ENCODE measurements at places on chromosomes 1 and 21.

DNA sequence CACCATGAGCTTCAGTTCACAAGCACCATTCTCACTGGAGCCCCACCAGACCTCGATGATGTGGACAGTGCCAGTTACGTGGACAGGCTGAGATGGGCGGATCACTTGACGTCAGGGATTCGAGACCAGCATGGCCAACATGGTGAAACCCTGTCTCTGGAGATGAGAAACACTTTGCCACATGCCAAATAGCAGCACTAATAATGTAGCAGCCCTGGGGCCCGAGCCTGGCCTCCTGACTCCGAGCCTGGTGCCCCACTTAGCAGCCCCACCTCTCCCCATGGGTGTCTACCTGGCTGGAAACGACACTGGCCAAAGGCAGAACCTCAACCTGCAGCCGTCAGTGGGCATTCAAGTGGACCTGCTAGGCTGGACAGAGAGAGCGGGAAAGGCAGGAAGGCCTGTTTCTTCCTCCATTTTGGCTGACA, 129.1 kb downstream of the TOMM20 start:
- no peak for DNase-seq

DNA sequence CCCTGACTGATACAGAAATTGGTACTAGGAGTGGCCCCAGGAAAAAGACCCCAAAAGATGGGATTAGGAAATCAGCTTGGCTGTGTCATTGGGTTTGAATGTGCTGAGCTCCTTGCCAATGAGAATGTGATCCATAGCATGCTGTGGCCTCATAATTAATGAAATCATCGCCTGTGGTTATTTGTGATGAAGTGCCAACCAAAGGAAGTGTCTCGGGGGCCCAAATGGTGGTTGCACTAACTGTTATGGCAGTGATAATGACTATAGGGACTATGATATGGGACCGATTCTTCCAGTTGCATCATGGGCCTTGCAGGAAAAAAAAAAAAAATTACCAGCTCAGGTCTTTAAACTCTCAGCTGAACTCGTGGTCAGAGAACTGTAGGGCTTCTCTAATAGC, 15.4 kb upstream of the ZDHHC18 start:
- no peak for DNase-seq

- peak; percentile 96 for DNase-seq
These were observed 39.8 kb downstream of the TGFBR3 start for GRCh38 chr1:91846007-91846638.

- DNase-seq, result no peak
These were observed 27.1 kb downstream of the KAZN start for GRCh38 chr1:14625572-14625971.

GRCh38 chr1:1763657-1764621, 14.3 kb downstream of the NADK start:
- peak; percentile 86 for DNase-seq

- DNase-seq, result no peak
These were observed 21.7 kb downstream of the ITPKB start for GRCh38 chr1:226717256-226717909.

- no peak for DNase-seq
These were observed 58.5 kb upstream of the LRRC8D start for GRCh38 chr1:89762386-89762778.

DNA sequence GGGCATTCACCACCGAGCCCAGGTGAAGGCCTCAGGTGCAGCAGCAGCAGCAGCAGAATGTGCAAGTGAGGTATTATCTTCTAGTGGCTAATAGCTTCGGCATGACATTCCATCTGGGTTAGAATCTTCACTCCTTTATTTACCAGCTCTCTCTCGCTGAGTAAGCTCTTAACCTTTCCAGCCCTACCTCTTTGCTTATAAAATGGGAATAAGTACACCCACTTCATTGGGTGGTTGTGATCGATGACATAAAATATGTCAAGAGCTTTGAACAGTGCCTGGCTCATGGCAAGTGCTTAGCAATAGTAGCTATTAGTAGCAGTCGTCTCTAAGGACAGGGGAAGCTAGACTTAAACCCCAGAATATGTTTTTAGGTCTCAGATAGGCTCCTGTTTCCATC, 149.5 kb downstream of the NOS1AP start:
- peak; percentile 51 for DNase-seq

DNA sequence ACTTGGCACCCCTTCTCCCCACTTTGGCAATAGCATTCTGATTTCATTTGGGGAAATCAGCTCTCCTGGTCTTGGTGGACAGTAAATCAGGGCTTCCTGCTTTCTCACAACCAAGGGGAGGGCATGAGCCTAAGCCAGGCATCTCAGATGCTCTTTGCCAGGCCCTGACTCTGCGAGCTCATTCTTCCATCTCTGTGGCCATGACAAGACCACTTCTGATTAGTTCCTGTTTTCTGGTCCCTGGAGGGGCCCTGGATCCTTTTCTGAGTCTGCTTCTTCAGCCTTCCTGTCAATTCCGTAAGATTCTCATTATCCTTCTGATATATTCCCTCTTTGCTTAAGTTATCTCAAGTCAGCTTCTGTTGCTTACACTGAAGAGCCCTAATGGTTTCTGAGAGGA, 210.4 kb downstream of the HIVEP3 start:
- DNase-seq, result no peak

- no peak for DNase-seq
These were observed 15.4 kb upstream of the LCE5A start for GRCh38 chr1:152495066-152495675.

GRCh38 chr1:161166669-161167548, 683 bp downstream of the PPOX start:
- peak; percentile 36 for DNase-seq

DNA sequence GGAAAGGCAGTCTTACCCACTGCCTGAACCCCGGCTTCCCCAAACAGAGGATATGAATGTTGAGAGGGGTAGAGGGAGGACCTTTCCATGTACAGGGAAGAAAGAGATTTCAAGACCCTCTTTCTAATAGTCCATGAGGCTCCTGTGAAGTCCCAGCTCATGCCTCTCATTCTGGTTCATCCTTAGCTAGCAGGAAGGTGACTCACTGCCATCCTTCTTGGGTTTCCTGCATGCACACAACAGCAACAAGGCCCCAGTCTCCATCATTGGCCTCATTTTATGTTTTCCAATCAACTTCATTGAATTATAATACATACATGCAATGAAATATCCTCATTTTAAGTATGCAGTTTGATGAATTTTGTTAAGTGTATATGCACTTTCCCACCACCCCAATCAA, 46.2 kb downstream of the SYT2 start:
- no peak for DNase-seq

GRCh38 chr1:83781667-83782066, 217.3 kb downstream of the TTLL7 start:
- DNase-seq, result no peak

DNA sequence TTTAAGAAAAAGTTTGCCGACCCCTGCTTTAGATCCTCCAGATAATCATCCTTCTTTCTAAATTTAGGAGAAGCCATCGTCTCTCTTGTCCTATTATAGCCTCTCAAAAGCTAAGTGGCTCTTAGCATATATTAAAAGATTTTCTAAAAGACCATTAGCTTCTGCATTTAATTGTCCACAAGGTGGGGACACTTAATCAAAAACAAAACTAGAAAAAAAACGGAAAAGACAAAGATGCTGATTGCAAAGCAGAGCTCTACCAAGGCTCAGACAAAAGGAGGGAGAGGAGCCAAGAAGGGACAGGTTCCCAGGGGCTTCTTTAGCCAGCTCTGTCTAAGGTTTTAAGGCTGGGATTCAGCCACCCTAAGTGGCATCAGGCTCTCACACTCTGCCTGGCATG, 128.3 kb upstream of the HMGB4 start:
- peak; percentile 10 for DNase-seq

- DNase-seq, result no peak
These were observed 158.1 kb upstream of the IGSF21 start for GRCh38 chr1:17949511-17949910.

DNA sequence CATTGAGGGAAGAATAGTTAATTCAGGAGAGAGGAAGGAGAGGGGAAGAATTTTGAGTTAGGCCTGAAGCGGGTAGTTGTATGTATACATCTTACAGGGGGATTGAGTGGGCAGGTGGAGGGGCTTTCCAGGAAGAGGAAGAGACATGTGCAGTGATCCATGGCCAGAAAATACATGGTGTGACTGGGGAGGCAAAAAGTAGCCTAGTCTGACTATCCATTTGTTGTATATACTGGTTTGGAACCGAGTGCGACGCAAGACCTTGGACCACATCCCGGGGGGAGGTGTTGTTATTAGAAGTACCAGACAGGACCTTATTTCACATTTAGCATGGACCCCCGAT, 158.3 kb downstream of the SDCCAG8 start:
- no peak for DNase-seq

DNA sequence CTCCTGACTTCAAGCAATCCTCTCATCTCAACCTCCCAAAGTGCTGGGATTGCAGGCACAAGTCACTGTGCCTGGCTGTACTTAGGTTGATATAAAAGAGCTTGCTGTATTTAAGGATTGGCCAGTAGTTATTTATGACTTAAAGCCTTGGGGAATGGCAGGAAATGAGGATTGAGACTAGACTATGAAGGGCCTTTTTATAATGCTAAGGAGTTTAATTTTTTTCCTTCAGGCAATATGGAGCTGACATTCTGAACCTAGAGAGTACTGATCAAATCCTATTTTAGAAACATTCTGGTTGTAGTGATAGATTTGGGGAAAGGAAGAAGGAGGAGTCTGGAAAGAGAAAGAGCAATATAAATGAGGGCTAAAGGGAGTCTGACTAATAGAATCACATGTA, 44.7 kb downstream of the MSH4 start:
- DNase-seq, result no peak

DNA sequence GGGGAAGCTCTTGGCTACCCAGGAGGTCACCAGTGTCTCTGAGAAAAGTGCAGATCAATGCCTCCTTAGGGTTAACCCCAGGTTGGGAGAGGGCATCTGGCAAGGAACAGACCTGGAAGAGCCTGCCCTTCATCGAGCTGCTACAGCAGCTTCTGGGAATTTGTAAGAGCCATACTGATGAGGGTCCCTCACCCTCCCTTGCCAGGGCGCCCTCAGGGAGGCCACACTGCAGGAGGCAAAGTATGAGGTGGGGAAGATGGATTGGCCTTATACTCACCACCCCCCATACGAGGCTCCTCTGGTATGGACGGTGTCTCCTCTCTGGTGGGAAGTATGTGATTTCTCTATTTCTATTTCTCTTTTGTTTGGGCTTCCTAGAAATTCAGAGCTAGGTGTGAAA, 13.2 kb downstream of the IGSF3 start:
- no peak for DNase-seq

GRCh38 chr1:116873680-116874271, 35.9 kb upstream of the PTGFRN start:
- no peak for DNase-seq

DNA sequence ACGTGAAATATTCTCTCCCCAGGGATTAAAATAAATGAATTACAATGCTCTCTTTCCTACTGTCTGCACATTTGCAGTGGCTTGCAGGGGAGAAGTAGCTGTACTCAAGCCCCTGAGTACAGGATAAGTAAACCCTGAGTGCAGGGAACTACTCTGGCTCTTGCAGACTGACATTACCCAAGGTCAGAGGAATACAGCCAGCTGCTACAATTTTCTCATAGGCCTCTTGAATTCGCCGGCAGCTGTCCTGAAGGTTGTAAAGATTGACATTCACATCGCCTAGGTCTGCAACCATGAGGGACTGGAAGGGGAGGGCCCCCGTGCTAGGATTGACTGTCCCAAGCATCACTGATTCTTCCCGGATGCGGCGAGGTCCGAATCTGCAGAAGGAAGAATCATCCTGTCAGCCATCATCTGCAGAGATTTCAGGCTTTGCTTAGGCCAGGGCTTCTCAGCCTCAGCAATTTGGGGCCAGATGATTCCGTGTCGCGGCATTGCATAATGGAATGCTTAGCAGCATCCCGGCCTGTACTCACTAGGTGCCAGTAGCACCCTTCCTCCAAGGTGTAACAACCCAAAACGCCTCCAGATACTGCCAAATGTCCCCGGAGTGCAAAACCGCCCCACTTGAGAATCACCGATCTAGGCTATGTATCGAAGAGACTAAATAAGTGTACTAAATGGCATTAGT, 1.7 kb downstream of the AGMAT start:
- DNase-seq, result no peak

DNA sequence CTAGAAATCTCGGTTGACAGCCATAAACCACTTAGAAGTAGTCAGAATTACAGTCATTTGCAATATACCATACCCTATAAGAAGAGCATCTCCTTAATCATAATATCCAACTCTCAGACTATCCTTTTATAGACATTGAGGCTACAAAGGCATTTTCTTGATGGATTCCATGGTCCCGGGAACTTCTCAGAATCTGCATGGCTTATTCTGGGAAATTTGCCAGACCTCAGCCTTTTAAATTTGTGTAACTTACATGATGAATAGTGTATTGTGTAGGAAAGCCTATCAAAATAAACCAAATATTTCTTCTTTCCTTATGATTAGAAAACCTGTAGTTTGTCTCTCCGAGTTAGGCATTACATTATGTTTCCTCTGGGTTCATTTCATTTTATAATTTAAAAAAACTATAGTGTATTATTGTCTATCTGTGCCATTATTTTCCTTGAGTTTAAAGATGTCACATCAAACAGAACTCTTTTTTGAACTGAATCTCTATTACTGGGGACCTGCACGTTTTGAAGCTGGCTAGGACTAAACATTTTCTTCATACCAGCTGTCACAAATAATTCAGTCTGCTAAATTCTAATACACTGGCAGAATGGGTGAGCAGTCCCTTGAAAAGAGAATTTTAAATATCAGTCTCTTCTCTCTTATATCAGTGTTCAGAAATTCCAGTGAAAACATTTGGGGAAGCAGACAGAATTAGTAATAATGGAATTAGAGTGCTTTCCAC, 102.9 kb downstream of the GABPA start:
- no peak for DNase-seq

GRCh38 chr1:205312866-205313562, 8.5 kb downstream of the NUAK2 start:
- no peak for DNase-seq

DNA sequence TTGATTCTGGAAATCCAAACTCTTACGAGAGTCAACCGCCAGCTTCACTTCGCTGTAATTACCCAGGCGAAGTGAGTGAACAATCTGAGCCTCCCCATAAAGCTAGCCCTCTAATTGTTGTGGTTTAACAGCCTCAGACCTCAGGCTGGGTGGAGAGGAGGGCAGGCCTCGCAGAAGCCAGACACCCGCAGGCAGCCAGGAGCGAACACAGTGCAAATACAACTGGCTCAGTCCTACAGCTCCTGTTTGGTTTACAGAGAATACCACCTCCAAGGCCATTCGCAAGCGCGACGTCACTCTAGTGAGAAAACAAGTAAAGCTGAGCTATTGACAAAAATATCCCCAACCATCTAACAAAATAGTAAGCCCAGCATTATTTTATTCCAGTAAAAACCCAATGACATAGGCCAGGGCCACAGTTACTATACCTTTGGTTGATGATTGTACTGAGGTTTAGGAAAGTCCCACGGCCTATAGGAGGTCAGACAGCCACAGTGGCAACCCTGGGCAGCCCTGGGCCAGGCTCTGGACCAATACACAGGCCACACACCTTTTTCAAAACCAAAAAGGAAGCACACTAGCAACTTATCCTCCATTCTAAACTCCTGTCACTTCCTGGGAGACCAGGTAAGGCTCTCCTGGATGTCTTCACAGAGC, 163.3 kb downstream of the ETS2 start:
- DNase-seq, result no peak

GRCh38 chr1:247293047-247293446, 37.2 kb downstream of the VN1R5 start:
- no peak for DNase-seq
